ENCODE measurements at places on chromosomes 12 and 14. TPM values are rescaled to one million over a fixed set of nuclear protein-coding genes. Genes with fewer than 3 reads are reported as not detected.

Gene AHSA1
- 112 TPM for total RNA-seq

DNA sequence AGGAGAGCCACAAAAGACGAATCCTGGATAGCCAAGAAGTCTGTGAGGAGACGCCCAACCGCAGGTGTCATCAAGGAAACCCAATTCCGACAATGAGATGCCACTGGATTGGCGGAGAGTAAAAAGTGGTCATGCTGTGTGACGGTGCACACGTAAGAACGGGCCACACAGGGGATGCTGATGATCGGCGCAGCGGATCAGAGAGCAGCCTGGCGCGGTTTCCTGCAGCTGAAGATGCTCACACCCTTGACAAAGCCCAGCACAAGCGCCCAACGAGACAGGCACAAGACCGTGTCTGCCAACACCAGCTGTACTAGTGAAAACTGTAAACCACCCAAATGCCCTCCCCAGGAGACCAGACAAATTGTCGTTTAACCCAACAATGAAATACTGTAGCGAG, 55.8 kb downstream of the CCDC85C start:
- DNase-seq = no peak

GRCh38 chr12:77837876-77838291, 7.2 kb downstream of the NAV3 start:
- no peak for DNase-seq

DNA sequence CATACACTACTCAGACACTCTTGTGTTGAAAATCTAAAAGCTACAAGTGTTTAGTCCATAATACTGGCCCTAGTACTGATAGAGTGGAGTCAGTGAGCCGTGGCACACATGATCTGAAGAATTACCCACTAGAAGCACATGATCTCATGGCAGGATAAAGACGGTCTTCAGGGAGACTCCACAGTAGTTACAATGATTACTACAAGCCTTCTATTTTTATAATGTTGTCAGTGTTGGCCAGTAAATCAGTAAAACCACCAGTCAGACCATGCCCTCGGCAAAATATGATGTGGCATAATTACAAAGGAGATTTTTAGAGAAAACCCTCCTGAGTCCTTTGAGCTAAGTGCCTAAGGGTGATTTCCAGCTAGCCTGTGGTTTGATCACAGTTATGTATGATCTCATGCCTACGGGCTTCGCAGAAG, 114.9 kb downstream of the PDZRN4 start:
- DNase-seq = no peak

Gene RIMBP2
- not detected for total RNA-seq

- peak; percentile 77 for DNase-seq
These were observed at the start of gene RERG for GRCh38 chr12:15220915-15221885. Gene RERG (minus strand): TSS chr12:15221417. CDS start chr12:15217489, 3,928 bp downstream.

- no peak for DNase-seq
These were observed 127.7 kb upstream of the SLCO1C1 start for GRCh38 chr12:20567413-20567812.

Gene KRT77
- total RNA-seq = not detected

Measured in B cell (primary cell).